ENCODE measurements at places on chromosomes 1 and 21. TPM values are rescaled to one million over a fixed set of nuclear protein-coding genes. Genes with fewer than 3 reads are reported as not detected.

IFNLR1 gene
- total RNA-seq = under 0.01 TPM

LCE4A gene
- total RNA-seq = not detected

ST6GALNAC3 gene
- total RNA-seq = 0.58 TPM

DNM3 gene
- not detected for total RNA-seq

ATP1A4 gene
- total RNA-seq = not detected

PCBP3 gene
- total RNA-seq = 2.9 TPM

OVAAL gene
- total RNA-seq = not detected

OR2L8 gene
- total RNA-seq = not detected

OR2AK2 gene
- total RNA-seq = not detected

ZBTB8A gene
- total RNA-seq = 3.2 TPM

TMEM201 gene
- total RNA-seq = 6.9 TPM

HOOK1 gene
- total RNA-seq = not detected

C1QTNF12 gene
- total RNA-seq = 1.1 TPM

OR6K3 gene
- total RNA-seq = not detected

PBX1 gene
- 48.4 TPM for total RNA-seq

HMCN1 gene
- 0.29 TPM for total RNA-seq

UBE4B gene
- total RNA-seq = 30.7 TPM

HNRNPCL2 gene
- not detected for total RNA-seq

OR2T35 gene
- total RNA-seq = not detected

PADI3 gene
- not detected for total RNA-seq

RNU1-4 gene
- not detected for total RNA-seq

NTRK1 gene
- not detected for total RNA-seq

PYHIN1 gene
- total RNA-seq = not detected

RGS5 gene
- total RNA-seq = 1.4 TPM
